ENCODE measurements at places on chromosomes 16 and 17.

- no peak for DNase-seq
Observed at GRCh38 chr16:58086381-58087208, 42.6 kb downstream of the CFAP20 start.

DNA sequence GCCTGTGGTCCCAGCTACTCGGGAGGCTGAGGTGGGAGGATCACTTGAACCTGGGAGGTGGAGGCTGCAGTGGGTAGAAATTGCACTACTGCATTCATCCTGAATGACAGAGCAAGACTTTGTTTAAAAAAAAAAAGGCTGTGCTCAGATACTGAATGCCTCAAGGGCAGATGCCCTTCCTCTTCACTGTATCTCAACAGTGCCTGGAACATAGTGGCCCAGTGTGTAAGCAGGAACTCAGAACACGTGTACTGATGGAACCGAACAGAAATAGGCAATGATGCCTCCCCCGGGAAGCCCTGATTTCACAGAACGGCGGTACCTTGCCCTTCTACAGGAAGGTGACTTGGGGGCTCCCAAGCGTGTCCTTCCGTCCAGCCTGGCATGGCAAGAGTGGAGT, 46.8 kb downstream of the PLXDC1 start:
- no peak for DNase-seq

DNA sequence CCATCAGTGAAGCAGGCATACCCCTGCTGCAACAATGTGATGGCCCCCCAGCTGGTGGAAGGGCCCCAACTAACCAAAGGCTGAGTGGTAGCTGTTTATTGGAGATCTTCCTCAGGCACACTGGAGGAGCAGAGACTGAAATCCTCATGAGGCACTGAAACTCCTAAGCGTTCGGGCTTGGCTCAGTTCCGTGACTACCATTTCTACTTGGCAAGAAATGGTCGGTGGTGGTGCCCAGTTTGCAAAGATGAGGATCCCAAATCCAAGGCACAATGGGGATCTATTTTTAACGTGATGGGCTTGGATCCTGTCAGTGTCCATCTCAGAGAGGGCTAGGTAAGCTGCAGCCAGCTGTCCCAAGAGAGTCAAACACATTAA, 82.8 kb downstream of the TNFRSF13B start:
- DNase-seq, result no peak

DNA sequence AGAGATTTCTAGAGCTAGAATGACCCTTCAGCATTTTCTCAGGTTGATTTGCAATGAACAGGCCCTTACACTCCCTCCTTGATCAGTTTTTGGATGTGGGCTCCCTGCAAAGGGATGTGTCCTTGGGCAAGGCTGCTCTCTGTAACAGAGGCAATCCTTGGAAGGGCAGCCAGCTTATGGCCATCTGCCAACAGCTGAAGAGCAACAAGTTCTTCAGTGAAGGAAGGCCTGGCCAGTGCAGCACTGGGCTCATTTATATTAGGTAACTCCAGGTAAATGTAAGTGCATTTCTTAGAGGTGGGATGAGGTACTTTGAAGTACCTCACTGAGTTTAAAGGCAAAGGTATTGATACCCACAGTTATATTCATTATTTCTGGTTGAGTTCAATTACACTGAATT, 114.3 kb upstream of the KCNJ16 start:
- DNase-seq, result peak; percentile 8

DNA sequence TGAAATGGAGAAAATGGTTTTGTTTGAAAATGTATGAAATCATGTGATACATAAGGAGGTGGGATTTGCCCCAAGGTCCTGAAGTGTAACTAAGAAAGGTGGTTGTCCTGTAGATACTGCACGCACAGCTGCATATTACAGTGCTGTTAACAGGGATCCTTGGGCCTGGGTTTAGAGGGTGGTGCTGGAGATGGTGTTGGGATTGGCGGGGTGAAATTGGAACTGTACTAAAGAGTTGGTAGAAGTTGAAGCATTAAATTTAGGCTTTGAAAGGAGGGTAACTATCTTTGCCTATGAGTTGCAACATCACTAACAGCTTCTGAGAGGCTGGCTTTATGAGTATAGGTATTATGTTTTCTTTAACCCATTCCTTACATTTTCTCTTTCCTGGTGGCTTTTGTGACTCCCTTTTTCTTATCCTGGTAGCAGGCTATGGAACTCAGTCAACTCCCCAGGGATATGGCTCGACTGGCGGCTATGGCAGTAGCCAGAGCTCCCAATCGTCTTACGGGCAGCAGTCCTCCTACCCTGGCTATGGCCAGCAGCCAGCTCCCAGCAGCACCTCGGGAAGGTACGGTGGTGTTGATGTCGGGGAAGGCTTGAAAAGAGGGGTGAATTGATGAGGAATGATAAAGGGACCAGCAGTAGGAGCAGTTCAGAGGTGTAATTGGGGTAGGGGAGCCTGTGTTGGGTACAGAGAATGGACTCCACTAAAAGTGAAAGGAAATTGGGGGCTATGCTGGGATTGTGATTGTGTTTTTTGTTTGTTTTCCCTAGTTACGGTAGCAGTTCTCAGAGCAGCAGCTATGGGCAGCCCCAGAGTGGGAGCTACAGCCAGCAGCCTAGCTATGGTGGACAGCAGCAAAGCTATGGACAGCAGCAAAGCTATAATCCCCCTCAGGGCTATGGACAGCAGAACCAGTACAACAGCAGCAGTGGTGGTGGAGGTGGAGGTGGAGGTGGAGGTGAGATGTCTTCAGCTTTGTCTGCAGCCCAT, 3.8 kb downstream of the FUS start:
- DNase-seq, result no peak

GRCh38 chr16:11047057-11047456, 102.7 kb downstream of the CLEC16A start:
- DNase-seq, result no peak

DNA sequence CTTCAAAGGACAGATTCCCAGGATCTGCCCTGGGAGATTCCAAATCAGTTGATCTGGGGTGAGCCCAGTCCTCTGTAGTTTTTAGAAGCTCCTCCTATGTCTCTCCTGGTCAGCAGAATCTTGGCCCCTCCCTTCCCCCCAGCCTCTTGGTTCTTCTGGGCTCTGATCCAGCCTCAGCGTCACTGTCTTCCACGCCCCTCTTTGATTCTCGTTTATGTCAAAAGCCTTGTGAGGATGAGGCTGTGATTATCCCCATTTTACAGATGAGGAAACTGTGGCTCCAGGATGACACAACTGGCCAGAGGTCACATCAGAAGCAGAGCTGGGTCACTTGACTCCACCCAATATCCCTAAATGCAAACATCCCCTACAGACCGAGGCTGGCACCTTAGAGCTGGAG, 840 bp upstream of the CDH5 start:
- DNase-seq, result no peak

DNA sequence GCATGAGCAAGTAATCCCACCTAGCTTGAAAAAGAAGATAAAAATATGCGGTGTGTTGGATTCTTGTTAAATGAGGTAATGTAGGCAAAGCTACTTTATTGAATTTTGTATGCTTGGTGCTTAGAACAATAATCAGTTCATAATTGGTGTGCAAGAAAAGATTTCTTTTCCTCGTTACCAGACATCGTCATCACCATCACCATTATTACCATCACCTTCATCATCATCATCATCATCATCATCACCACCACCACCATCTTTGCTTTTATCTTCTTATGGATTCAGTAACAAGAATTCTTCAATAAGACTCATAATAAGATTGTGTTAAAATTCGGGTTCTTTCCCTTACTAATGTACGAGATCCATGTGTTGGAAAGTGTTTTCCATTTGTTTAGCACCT, 173.7 kb downstream of the RBFOX1 start:
- no peak for DNase-seq

GRCh38 chr17:73718912-73719311, 74.7 kb upstream of the SDK2 start:
- no peak for DNase-seq

DNA sequence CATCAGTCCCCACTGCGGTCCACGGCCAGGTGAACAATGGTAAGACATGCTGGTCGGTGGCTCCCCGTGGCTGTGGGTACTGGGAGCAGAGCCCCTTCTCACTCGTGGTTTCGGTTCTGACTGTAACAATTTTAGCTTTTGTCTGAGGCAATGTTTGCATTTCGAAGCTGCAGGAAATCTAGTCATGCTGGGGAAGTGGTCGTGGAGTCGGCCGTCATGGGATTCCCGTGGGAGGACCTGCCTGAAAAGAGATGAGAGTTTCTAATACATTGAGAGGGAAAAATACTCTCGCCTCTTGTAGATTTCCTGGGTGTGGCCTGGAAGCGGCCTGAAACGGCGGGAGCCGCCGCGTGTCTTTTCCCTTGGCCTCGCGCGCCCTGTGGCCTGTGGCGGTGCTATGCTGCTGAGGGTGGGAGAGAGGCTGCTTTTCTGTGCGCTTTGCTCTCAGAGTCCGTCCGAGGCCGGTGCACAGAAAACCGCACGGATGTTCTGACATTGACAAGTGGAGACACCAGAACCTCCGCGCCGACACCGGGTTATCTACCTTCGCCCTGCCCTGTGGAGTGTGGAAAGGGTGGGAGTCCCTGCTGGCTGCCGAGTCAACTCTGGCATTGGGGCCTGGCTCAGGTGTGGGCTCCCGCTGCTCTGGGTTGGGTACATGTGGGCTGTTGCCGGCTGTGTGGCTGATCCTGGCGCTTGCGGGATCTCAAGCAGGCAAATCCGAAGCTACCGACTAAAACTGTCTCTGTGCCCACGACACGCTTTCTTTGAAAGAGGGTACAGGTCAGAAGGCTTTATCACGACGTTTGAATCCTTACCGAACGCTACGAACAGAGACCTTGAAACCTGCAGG, 60.8 kb downstream of the WDR45B start:
- DNase-seq, result no peak

GRCh38 chr17:78892936-78893379, 10.0 kb downstream of the CEP295NL start:
- no peak for DNase-seq

GRCh38 chr16:86117756-86118155, 218.8 kb downstream of the IRF8 start:
- DNase-seq, result no peak

DNA sequence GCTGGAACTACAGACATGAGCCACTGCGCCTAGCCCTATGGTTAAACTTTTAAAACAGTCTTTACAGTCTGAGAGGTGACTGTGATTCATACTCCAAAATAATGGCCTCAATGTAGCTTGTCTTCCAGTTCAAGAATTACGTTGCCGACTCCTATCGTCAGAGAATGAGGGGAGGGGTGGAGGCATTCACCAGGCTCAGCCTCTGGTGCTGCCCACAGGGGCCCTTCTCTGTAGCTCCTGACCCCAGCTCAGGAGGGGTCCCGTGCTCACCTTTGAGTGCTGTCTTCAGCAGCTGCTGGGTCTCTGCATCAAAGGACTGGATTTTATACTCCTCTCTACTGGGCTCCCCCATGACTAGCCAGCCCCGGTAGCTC, 1.2 kb downstream of the MIF4GD start:
- no peak for DNase-seq

GRCh38 chr17:58991718-58992331, 114.9 kb downstream of the TRIM37 start:
- no peak for DNase-seq

GRCh38 chr16:47995354-47995753, 160.4 kb downstream of the ABCC12 start:
- DNase-seq, result no peak

DNA sequence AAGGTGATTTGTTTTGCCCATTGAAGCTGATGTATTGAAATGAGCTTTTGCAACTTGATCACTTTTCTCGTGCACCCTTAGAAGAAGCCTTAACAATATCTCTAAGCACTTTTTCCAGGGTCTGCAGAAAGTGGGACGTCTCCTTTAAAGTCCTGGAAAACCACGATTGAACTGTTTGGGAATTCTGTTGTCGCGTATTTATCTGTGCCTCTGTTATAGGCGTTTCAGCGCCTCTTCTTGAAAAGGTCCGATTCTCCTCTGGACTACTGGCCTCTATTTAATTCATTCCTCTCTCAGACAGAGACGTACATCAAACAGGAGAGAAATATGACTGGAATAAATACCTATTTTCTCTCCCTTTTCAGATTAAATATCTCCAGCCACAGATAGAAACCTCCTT, 262.4 kb upstream of the PSMD7 start:
- DNase-seq, result no peak

GRCh38 chr16:88287219-88287618, 95.5 kb upstream of the ZNF469 start:
- DNase-seq, result peak; percentile 1

GRCh38 chr16:23187341-23187740, 4.8 kb downstream of the SCNN1G start:
- no peak for DNase-seq

DNA sequence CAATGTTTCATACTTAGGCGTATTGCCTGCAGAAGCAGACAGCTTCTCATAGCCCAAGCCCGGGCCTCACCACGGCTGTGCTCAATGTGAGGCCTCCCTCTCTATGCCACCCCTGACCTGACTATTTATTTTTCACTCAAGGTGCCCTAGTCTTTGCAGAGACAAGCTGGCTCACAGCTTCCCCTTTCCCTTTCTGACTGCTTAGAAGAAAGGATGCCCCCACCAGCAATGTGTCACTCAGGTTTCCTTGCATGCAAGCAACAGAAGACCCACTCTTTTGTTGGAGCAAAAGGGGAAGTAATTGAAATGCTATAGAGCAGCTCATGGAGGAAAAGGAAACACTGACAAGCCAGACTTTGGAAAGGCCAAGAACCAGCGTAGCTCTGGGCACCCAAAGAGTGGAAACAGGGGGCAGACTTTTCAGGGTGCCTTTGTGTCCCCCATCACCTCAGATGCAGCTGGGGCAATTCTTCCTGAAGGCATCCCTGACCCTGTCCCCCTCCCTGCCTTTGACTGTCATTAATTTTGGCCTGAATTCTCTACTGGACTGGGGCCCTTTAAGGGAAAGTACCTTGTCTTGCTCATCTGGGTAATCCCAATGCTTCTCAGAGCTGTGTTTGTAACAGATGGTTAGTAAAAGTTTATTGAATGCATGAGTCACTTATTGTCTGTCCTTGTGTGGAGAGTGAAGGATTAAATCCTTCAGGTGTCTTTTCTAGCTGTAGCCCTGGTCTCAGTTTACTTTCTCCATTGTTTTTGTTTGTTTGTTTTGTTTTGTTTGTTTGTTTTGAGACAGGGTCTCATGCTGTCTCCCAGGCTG, 17.8 kb downstream of the RGS9 start:
- peak; percentile 75 for DNase-seq

- no peak for DNase-seq
Observed at GRCh38 chr17:40265337-40265736, 22.3 kb upstream of the CDC6 start.

GRCh38 chr16:57704011-57704904, 9.7 kb downstream of the DRC7 start:
- DNase-seq, result no peak

- peak; percentile 53 for DNase-seq
Observed at GRCh38 chr16:54930005-54930868, at the start of gene IRX5. IRX5 (plus strand) TSS chr16:54930865; CDS start chr16:54931199, 334 bp downstream.

DNA sequence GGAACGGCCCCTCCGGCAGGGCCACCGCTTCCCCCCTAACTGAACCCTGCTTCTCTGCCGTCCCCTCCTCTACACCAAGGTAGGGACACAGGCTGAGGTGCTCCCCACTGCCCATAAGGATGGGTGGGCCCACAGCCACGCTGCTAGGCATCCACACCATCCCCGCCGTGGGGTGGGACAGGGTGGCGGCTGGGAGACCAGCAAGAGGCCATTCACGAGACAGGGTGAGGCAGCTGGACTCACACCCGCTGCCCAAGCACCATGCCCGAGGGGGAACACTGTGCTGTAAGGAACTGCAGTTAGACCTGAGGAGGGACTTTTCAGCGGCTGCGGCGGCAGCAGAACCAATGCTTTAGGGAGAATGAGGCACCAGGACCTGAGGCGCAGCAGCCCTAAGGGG, 47.5 kb upstream of the RRN3 start:
- DNase-seq, result no peak

All from NCI-H82 (cell line).